ENCODE measurements at places on chromosomes 1 and 21.

GRCh38 chr1:192702212-192702902 is 66.4 kb downstream of the RGS13 start:
- DNase-seq: no peak

DNA sequence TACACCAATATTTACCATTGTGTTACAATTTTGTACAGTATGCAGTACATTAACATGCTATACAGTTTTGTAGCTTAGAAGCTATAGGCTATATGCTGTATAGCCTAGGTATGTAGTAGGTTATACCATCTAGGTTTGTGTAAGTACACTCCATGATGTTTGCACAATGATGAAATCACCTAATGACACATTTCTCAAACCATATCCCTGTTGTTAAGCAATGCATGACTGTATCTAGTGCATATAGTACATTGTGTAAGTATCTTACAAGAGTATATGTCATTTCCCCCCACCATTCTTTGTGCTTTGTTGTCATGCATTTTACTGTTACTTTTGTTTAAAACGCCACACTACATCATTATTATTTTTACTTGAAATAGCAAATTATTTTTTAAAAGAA is 65.7 kb upstream of the RNF11 start:
- DNase-seq: no peak

- no peak for DNase-seq
These were observed 47.1 kb upstream of the FMN2 start for GRCh38 chr1:240044620-240045019.

GRCh38 chr1:4173731-4174130 is 273.7 kb upstream of the C1orf174 start:
- no peak for DNase-seq

GRCh38 chr1:159012495-159012894 is 2.8 kb downstream of the IFI16 start:
- no peak for DNase-seq

All from right forelimb (tissue), 1 donor.